CD14-positive monocyte (primary cell): ENCODE measurements at places on chromosomes 11 and 22. TPM values are rescaled to one million over a fixed set of nuclear protein-coding genes. Genes with fewer than 3 reads are reported as not detected.

Gene FREY1
- not detected for polyA plus RNA-seq

- DNase-seq = no peak
- no peaks in the 10 kb centered on the region for H3K36me3 ChIP-seq
- no peak overlapping the region for H3K27ac ChIP-seq
These were observed 862 bp downstream of the APBB1 start for GRCh38 chr11:6417907-6418556.

DNA sequence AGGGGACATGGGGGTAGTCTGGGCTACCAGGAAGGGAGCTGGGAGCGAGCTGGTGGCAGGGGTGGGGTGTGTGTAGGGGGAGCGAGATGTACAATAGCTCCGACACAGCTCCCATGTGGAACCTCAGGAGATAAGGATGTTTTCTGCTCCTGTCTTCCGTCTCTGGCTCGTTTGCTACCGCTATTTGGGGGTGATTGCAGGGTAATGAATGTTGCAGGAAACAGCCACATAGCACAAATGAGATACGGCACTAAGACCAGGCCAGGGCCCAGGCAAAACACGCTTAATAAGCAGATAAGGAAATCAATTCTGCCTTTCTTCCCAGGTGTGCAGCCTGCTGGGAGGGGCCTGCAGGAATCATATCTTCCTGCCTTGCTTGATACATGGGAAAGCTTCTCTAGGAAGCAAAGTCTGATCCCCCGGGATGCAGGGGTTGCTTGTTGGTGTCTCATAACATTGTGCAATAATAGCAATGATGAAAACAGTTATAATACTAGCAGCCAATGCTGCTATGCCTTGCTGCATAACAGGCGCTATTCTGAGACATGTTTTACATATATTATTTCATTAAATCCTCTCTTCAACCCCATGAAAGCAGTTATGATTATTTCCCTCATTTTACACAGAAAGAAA, 158.7 kb downstream of the ST3GAL4 start:
- no peak for DNase-seq
- no peaks in the 10 kb centered on the region for H3K27me3 ChIP-seq
- H3K27ac ChIP-seq = no peak overlapping the region
- H3K4me1 ChIP-seq = no peaks in the 10 kb centered on the region

DNA sequence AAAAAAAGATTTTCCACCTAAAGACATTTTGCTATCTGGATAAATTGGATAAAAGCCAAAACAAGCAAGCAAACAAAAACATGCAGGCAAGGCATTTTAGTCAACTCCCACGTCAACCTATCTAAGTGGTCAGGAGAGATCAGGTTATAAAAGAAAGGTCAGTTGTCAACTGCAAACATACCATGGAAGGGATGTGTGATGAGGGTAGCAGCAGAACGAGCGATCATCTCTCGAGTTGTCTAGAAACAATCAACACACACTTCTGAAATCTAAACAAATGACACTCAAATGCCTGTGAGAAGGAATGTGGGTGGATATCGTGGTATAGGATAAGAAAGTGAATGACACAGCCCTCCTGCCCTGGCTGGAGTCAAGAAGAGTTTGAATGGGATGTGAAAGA, 10.9 kb downstream of the MTCH2 start:
- H3K27ac ChIP-seq = no peak overlapping the region
- H3K27me3 ChIP-seq = no peaks in the 10 kb centered on the region
- peaks cover 80% of the 10 kb centered on the region for H3K36me3 ChIP-seq
- H3K4me1 ChIP-seq = no peaks in the 10 kb centered on the region
- DNase-seq = no peak

GRCh38 chr11:117005758-117006157, 92.5 kb downstream of the SIK3 start:
- peaks cover 2% of the 10 kb centered on the region for H3K36me3 ChIP-seq
- H3K27me3 ChIP-seq = no peaks in the 10 kb centered on the region
- peak overlapping the region; percentile 87 for H3K27ac ChIP-seq
- peak; percentile 60 for DNase-seq

Gene MMP10
- polyA plus RNA-seq = not detected in 2 replicates

DNA sequence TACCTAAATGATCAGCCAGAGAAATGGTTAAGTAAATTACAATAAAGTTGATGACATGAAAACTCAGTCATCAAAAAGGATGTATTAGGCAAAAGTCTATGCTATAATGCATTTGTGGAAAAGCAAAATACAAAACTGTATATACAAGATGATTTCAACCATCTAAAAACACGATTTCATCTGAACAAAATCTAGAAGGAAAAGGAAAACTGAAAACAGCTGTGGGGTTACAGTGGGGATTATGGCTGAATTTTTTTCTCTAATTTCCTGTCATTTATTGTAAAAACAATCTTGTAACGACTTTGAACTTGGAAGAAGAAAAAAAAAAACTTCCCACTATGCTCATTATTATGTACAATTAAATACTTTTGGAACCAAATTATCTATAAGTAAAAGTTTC, 30.3 kb downstream of the CHEK2 start:
- peaks cover 17% of the 10 kb centered on the region for H3K36me3 ChIP-seq
- H3K4me3 ChIP-seq = no peak overlapping the region
- H3K27ac ChIP-seq = no peak overlapping the region
- DNase-seq = no peak

- H3K27ac ChIP-seq = no peak overlapping the region
- no peaks in the 10 kb centered on the region for H3K4me1 ChIP-seq
- no peak for DNase-seq
- H3K4me3 ChIP-seq = no peak overlapping the region
These were observed 71.5 kb upstream of the VSTM5 start for GRCh38 chr11:93921695-93922468.

DNA sequence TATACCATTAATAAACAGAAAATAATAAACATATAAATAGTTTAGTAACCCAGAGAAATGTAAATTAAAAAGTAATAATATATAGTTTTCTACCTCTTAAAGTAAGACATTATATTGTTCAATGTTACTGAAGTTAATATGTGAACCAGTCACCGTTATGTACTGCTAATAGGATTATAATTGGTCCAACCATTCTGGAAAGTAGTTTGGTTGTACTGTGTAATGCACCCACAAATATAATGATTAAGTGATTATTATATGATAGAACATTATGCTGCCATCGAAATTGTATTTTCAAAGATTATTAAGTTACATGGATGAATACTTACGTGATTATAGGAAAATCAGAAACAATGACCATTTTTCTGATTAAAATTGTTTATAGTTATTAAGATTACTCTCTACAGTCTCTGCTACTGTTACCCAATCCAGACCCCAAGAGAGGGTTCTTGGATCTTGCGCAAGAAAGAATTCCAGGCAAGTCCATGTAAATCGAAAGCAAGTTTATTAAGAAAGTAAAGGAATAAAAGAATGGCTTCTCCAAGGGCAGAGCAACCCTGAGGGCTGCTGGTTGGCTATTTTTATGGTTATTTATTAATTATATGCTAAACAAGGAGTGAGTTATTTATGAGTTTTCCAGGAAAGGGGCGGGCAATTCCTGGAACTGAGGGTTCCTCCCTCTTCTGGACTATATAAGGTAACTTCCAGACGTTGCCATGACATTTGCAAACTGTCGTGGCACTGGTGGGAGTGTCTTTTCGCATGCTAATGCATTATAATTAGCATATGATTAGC, 50.1 kb downstream of the ACER3 start:
- DNase-seq = no peak
- no peaks in the 10 kb centered on the region for H3K36me3 ChIP-seq
- no peaks in the 10 kb centered on the region for H3K4me1 ChIP-seq
- no peak overlapping the region for H3K27ac ChIP-seq

- DNase-seq = no peak
- H3K27ac ChIP-seq = no peak overlapping the region
- H3K27me3 ChIP-seq = no peaks in the 10 kb centered on the region
- H3K36me3 ChIP-seq = no peaks in the 10 kb centered on the region
These were observed 833.8 kb downstream of the JRKL start for GRCh38 chr11:97223647-97224046.

Gene ALG12
- polyA plus RNA-seq = 7.2 TPM

GRCh38 chr11:100830274-100830673, 143.2 kb downstream of the ARHGAP42 start:
- DNase-seq = no peak
- no peaks in the 10 kb centered on the region for H3K36me3 ChIP-seq
- no peaks in the 10 kb centered on the region for H3K27me3 ChIP-seq
- no peak overlapping the region for H3K27ac ChIP-seq
- no peaks in the 10 kb centered on the region for H3K4me1 ChIP-seq

Gene SLC5A4
- polyA plus RNA-seq = not detected

GRCh38 chr11:124405581-124405980, 6.8 kb upstream of the OR8B3 start:
- H3K27ac ChIP-seq = no peak overlapping the region
- no peaks in the 10 kb centered on the region for H3K36me3 ChIP-seq
- no peaks in the 10 kb centered on the region for H3K27me3 ChIP-seq
- H3K4me1 ChIP-seq = no peaks in the 10 kb centered on the region
- no peak overlapping the region for H3K4me3 ChIP-seq

DNA sequence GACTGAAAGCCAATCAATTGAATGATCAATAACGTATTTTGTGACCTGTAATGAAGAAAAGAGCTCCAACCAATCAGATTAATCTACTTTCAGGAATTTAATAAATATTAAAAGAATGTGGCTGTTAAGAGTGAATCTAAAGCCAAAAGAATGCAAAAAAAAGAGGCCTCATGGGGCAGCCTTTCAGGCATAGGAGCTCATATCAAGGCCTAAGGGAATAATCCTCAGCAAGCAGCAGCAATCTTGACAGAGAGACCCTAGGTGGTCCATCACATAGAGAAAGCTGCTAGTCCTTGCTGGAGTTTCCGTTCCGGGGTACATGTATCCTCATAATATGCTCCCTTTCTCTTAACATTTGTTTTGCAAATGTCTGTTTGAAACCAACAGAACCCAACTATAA, 313.1 kb upstream of the PITPNB start:
- H3K27ac ChIP-seq = no peak overlapping the region
- no peak overlapping the region for H3K4me3 ChIP-seq
- H3K27me3 ChIP-seq = no peaks in the 10 kb centered on the region

DNA sequence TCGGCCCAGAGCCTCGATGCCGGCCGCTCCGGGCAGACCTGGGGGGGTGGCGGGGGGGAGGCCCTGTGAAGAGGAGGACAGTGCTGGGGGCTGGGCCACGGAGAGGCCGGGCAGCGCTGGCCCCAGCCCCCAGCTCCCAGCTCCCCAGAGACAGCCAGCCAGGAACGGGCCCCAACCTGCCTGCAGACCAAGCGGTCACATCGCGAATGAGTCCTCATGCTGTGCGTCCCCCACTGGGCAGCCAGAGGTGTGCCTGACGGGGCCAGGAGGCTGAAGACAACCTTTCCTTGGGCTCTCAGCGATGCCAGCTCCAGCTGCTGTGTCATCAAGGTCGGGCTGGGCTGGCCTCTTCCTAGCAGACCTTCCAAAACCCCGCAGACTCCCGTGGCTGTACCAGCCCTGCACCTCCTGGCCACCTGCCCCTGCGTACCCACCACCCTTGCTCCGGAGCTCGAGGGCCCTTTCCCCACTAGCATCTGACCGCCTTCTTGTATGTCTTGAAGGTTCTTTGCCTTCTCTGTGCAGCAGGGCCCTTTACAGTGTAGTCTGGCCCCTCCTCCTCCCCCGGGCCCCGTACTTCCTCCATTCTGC, 88.4 kb downstream of the CDKN1C start:
- H3K27ac ChIP-seq = no peak overlapping the region
- peaks cover 5% of the 10 kb centered on the region for H3K4me1 ChIP-seq
- peaks cover 6% of the 10 kb centered on the region for H3K36me3 ChIP-seq
- no peak overlapping the region for H3K4me3 ChIP-seq

DNA sequence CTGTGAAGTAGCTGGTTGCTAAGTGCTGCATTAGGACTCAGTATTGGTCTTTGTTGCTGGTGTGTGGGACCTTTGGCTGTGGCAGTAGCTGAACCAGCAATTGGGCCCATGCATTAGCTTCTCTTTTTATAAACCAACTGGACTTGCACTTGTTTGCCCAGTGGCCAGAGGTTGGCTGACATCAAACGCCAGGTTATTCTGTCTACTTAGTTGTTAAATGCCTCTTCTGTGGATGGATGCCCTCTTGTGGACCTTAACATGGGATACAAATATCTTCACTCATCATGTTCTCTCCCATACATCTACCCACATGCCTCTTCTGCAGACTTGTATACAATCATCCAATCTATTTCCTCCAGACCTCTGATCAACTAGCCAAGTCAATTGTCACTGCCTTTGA, 26.4 kb upstream of the ARHGAP20 start:
- DNase-seq = no peak
- no peaks in the 10 kb centered on the region for H3K27me3 ChIP-seq
- H3K4me1 ChIP-seq = no peaks in the 10 kb centered on the region
- H3K27ac ChIP-seq = no peak overlapping the region
- no peak overlapping the region for H3K4me3 ChIP-seq

GRCh38 chr11:84300092-84300491, 1013.9 kb upstream of the CCDC90B start:
- DNase-seq = no peak
- H3K4me1 ChIP-seq = no peaks in the 10 kb centered on the region
- H3K36me3 ChIP-seq = no peaks in the 10 kb centered on the region

DNA sequence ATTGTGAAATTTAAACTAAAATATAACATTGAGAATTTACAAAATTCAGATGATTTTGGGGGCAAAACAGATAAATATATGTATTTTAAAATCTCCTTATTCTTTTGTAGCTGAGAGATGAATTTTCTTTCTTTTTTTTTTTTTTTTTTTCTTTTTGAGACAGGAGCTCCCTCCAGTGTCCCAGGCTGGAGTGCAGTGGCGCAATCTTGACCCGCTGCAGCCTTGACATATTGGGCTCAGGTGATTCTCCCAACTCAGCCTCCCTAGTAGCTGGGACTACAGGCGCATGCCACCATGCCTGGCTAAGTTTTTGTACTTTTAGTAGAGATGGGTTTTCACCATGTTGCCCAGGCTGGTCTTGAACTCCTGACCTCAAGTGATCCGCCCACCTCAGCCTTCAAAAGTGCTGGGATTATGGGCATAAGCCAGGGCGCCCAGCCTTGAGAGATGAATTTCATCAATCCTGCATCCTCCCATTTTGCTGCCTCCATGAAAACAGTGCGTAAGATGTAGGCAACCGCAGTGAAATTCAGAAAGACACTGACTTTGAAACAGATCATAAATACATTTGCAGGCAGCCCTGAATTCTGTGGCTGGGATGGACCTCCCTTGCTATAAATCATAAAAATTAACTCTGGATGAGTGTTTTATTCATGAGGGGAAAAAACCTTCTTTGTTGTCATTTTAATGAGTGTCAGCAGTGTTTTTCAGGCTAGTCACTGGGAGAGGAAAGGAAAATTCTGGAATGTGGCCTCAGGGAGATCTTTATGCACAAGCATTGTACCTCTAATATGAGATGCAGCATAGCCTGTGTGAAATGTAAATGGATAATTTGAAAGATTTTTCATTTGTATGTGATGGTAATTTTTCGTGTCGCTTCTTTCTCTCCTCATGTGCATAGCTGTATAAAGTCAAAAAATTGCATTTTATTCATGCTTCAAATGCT, 14.4 kb downstream of the ELMOD1 start:
- no peaks in the 10 kb centered on the region for H3K36me3 ChIP-seq
- no peak for DNase-seq
- H3K27ac ChIP-seq = no peak overlapping the region
- peaks cover 21% of the 10 kb centered on the region for H3K27me3 ChIP-seq
- no peaks in the 10 kb centered on the region for H3K4me1 ChIP-seq

Gene CHRDL2
- polyA plus RNA-seq = not detected

Gene OTOG
- polyA plus RNA-seq = not detected

Gene YPEL1
- polyA plus RNA-seq = 2.3 TPM

Gene P2RY2
- 2.8 TPM for polyA plus RNA-seq

- H3K4me3 ChIP-seq = no peak overlapping the region
- no peaks in the 10 kb centered on the region for H3K36me3 ChIP-seq
- no peak for DNase-seq
- H3K27ac ChIP-seq = no peak overlapping the region
- no peaks in the 10 kb centered on the region for H3K4me1 ChIP-seq
- H3K27me3 ChIP-seq = no peaks in the 10 kb centered on the region
These were observed 116.9 kb upstream of the SNX19 start for GRCh38 chr11:131033151-131033651.

- H3K27me3 ChIP-seq = no peaks in the 10 kb centered on the region
- peaks cover 18% of the 10 kb centered on the region for H3K36me3 ChIP-seq
- DNase-seq = peak; percentile 78
- no peak overlapping the region for H3K27ac ChIP-seq
These were observed 7.7 kb downstream of the RIN1 start for GRCh38 chr11:66328302-66329144.
